Mammary epithelial cell (primary cell): ENCODE measurements at places on chromosomes 6 and 20. TPM values are rescaled to one million over a fixed set of nuclear protein-coding genes. Genes with fewer than 3 reads are reported as not detected.

SPACA1 gene
- total RNA-seq = not detected in 2 replicates

PBOV1 gene
- not detected for total RNA-seq

MOXD1 gene
- total RNA-seq = 3.0 and 3.6 TPM in 2 replicates

PGC gene
- total RNA-seq = not detected in 2 replicates

RSPO3 gene
- total RNA-seq = not detected in 2 replicates

BPIFB2 gene
- total RNA-seq = not detected in 2 replicates

FOXA2 gene
- total RNA-seq = 1.0 and 6.7 TPM in 2 replicates

STMN3 gene
- total RNA-seq = 4.5 and 7.5 TPM in 2 replicates

SLC32A1 gene
- total RNA-seq = not detected

OTOR gene
- total RNA-seq = not detected

RBM12 gene
- 38.4 and 62.8 TPM in 2 replicates for total RNA-seq

CST1 gene
- not detected in 2 replicates for total RNA-seq

UBE2V1 gene
- total RNA-seq = 54.8 TPM

CARMIL1 gene
- 58.2 TPM for total RNA-seq

SNX9 gene
- total RNA-seq = 53.5 and 59.0 TPM in 2 replicates

SPDEF gene
- not detected for total RNA-seq

GGTLC1 gene
- not detected for total RNA-seq

CCDC170 gene
- not detected for total RNA-seq

SMOC2 gene
- total RNA-seq = not detected in 2 replicates

PI16 gene
- total RNA-seq = not detected in 2 replicates

BPI gene
- total RNA-seq = not detected in 2 replicates

OLIG3 gene
- total RNA-seq = not detected in 2 replicates

ADGRF5 gene
- 1.5 TPM for total RNA-seq

KCNQ2 gene
- not detected for total RNA-seq

ABRACL gene
- total RNA-seq = 42.5 TPM

MCHR2 gene
- not detected in 2 replicates for total RNA-seq

PTK6 gene
- total RNA-seq = 0.83 TPM

TSPO2 gene
- not detected in 2 replicates for total RNA-seq

CSTF1 gene
- 35.0 TPM for total RNA-seq

KAT14 gene
- total RNA-seq = 18.5 and 20.2 TPM in 2 replicates

CST5 gene
- total RNA-seq = not detected

PROKR2 gene
- not detected in 2 replicates for total RNA-seq

PPARD gene
- 43.2 and 47.1 TPM in 2 replicates for total RNA-seq

CLIC5 gene
- not detected in 2 replicates for total RNA-seq

C4B gene
- 2.9 and 10.2 TPM in 2 replicates for total RNA-seq
